Stimulated activated CD8-positive, alpha-beta memory T cell treated with anti-CD3 and anti-CD28 coated beads, Interleukin-15, amount 100 ng/mL, for 24 hours (primary cell): ENCODE measurements at places on chromosomes 11 and 22.
A peak's percentile ranks its signal among the peaks of the same experiment; 100 is the strongest.

DNA sequence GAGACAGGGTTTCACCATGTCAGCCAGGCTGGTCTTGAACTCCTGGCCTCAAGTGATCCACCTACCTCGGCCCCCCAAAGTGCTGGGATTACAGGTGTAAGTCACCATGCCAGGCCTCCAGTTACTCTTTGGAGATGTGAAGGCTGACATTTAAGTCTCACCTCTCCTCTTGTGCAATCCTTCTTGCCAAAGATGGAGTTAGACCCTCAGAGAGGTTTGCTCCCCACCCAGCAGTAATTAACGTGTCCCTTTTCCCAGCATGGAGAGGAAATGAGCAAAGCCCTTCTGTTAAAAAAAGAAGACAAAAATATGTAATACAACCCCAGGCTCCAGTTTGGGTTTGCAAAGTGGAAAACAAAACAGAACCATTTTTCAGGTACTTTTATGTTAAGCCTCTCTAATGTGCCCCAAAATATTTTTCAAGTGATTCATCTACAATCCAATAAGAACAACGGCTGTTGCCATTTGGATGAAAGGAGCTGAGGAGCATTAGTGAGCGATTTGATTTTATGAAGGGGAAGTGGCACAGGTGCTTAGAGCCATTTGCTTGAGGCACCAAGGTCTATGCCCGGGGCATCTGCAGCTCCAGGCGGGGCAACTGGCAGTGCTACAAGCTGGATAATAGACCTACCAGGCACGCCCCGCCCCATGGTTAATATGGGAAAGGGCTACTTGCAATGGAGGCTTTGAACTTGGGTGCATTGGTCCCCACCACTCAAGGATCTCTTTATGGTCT is 57.2 kb downstream of the GRIK4 start:
- DNase-seq: no peak

- no peak for DNase-seq
Measured at GRCh38 chr11:133026952-133027351, 505.3 kb downstream of the OPCML start.

- no peak for DNase-seq
Measured at GRCh38 chr11:18844753-18845367, 53.3 kb upstream of the PTPN5 start.

- peak; percentile 77 for DNase-seq
Measured at GRCh38 chr11:65013130-65013887, 651 bp upstream of the ARL2 start.
